HT-29 (cell line): ENCODE measurements at places on chromosomes 3 and 15.

- no peak for DNase-seq
Measured at GRCh38 chr15:61564785-61565184, 335.7 kb upstream of the RORA start.

- DNase-seq, result no peak
Measured at GRCh38 chr3:195186041-195186709, 84.8 kb downstream of the XXYLT1 start.

DNA sequence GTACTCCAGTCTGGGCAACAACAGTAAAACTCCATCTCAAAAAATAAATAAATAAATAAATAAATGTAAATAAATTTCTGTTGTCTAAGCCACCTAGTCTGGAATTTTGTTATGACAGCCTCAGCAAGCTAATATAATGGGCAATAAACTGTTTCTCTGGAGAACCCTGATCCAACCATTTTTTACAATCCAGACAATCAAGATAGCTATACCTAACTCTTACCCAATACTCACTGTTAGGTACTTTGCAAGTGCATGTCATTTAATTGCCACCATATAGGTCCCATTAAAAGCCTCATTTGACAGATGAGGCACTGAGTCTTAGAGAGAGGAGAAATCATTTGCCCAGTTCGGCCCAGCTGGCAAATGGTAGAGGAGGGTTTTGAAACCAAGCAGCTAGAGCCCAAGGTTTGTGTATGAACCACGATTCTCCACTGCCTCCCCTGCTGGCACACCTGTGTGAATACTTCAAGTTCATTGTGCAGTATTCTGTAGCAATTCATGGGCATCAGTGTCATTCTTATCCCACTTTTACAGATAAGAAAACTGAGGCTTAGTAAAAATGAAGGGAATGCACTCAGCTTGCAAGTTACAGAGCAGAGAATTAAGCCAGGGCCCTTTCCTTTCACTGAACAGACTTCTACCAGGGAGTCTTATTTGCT, 107.0 kb upstream of the UBE2E1 start:
- peak; percentile 3 for DNase-seq

DNA sequence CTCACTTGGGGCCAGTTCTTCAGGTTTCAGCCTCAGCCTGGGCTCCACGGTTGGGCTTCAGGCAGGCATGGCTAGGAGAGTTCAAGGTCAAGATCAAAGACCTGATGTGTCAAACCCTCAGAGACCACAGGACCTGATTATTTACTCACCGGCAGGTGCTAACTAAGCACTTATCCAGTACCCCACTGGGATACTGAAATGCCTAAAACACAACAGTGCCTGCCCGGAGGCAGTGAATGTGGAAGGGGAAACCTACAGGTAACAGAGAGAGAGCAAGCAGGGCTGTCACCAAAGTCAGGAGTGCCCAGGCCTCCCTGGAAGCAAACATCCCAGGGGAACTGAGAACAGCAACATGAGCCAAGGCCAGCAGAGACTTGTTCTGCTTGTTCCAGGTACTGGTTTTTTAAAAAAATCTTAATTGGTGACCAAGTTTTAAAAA, 6.7 kb downstream of the IDH2 start:
- DNase-seq, result no peak

- DNase-seq, result no peak
Measured at GRCh38 chr3:146732325-146732724, 127.2 kb upstream of the PLSCR5 start.
